Effector memory CD8-positive, alpha-beta T cell (primary cell): ENCODE measurements at places on chromosomes 4 and X.

DNA sequence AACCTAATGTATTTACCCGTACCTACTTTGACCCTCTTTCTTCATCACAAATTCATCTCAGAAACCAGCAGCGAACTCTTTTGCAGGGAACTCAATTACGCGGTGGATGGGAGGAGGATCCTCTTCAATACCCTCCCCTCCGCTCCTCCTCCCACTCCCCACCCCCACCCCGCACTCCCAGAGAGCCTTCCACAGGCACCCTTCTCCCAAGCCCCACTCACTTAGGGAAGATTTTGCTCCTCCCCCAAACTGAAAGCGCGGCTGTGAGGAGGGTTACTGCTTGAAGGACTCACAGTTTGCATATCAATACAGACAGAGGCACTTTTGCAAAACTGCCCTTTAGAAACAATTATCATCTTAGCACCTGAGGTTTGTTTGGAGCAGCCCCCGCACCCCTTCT is 960 bp upstream of the IL1RAPL1 start:
- no peak for DNase-seq

DNA sequence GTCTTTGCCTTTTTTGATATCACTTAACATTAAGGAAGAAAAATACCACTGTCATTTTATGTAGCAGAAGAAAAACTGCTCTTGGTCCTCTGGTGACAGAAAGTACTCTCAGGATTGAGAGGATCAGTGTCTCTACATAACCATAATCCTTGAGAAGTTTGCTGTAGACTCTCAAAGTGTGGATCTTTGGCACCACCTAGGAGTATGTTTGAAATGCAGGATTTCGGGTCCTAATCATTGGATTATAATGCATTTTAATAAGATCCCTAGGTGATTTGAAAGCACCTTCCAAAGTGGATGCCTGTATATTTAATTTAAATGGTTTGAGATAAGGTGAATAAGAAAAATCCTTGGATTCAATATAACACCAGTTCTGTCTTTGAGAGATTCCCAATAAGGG is 23.2 kb downstream of the MOB1B start:
- no peak for DNase-seq

DNA sequence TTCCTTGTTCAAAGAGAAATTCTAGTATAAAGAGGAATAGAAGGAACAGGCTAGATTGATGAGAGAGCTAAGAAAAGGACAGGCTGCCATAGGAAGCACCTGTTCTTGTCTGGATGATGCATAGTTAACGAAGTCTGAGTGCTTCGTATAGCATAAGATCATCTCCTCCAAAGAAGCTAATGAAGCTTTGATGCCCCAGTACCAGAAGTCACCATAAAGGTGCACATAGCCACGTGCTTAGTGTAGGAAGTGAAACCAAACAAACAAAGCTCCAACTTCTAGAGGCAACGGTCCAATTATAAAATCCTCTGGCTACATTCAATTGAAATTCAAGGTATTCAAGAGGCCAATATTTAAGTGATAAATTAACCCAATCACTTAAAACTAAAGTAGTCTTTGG is 31.0 kb downstream of the AFAP1 start:
- DNase-seq: no peak

DNA sequence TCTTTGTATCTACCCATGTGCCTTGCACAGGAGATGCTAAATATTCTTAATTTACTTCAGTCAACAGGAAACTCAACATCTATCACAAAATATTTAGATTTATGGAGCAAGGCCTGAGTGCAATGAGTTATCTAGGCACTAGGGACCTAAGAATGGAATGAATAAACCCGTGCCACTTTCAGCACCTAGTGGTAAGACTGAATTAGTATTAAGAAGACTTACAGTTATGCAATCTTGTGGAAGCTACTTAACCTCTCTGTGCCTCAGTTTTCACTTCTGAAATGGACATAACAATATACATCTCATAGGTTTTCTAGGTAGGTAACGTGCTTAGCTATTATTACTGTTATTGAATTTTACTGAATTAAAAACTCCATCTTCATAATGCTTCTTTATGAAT is 144.6 kb upstream of the MAP3K15 start:
- DNase-seq: no peak

DNA sequence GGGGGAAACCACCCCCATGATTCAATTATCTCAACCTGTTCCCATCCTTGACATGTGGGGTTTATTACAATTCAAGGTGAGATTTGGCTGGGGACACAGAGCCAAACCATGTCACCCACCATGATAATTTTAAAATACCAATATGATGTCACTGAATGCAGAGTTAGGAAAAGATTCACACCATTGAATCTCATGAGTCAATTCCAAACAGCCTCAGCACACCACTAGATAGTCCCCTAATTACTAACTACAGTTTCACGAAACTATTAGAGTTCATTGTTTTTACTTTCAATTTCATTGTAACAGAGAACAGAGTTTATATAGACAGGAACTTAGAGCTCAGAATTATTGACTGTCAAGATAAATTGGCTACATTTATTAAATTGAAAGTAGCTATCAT is 410.2 kb downstream of the FAM47A start:
- DNase-seq: no peak

DNA sequence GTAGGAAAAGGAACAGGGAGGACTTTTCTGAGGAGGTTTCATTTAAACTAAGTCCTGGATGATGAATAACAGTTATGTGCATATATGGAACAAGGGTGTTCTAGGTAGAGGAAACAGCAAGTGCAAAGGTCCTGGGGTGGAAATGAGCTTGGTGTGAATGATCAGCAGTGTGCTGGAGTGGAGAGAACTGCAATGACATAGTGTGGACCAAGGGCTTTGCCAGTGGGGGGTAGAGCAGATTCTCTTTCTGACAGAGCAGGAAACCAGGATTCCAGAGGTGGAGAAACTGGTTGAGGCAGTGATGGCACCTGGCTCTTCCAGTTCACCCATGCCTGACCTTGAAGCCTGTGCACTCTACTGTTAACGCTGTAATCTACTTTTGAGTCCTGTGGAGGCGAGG is 1.7 kb downstream of the PPP1R3F start:
- DNase-seq: no peak

- DNase-seq: no peak
Observed at GRCh38 chr4:86652332-86652932, 58.3 kb downstream of the PTPN13 start.

GRCh38 chrX:66200855-66201795 is 37.1 kb downstream of the HEPH start:
- no peak for DNase-seq

DNA sequence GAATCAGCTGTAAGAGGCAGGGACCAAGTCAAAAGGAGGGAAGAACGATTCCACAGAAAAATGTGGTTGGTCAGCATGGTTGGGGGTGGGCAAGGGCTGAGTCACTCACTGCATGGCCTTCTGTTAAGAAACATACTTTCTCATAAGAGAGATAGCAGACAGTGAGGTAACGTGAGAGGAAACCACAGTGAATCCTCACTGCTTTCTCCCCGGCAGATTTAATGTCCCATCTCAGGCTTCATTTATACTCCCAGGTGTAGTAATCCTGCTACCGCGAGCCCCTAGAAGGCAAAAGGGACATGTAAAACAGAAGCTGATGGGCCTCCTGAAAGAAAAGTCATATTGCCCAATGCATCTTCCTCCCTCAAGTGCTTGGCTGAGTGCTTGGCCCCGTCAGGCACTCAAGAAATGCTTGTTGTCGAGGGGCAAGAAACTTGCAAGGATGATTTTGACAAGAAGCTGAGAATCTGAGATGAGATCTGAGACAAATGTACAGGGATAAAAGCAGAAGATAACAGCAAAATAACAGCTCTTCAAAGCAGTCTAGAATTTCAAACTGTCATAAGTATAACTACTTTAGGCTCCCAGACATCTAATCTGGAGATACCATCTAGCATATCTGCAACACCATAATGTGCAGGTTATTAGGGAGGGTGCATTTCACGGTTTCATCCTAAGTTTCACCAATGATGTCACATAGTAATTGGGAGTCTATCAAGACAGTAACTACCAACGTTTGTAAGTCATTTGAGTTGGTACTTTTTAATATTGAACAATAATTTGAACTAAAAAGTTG is 40.2 kb downstream of the SH3KBP1 start:
- DNase-seq: no peak

GRCh38 chr4:19178835-19179234 is 1072.9 kb upstream of the SLIT2 start:
- no peak for DNase-seq

DNA sequence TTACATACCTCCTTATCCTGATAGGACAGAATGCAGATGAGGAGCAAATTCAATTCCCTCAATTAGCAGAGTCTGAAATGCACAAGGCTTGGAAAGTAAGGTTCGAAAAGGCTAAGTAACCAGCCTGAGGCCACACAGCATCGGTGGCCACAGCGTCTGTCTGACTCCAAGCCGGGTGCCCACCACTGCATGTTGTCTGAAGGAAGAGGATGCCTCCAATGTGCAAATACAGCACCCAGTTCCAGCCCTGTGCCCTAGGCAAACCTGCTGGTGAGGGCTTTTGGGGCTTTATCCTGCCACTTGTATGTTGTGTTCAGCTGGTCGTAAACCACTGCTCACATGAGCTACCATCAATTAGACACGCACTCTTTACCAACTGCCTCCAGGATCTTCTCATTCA is 48.6 kb upstream of the PPP2R2C start:
- no peak for DNase-seq

DNA sequence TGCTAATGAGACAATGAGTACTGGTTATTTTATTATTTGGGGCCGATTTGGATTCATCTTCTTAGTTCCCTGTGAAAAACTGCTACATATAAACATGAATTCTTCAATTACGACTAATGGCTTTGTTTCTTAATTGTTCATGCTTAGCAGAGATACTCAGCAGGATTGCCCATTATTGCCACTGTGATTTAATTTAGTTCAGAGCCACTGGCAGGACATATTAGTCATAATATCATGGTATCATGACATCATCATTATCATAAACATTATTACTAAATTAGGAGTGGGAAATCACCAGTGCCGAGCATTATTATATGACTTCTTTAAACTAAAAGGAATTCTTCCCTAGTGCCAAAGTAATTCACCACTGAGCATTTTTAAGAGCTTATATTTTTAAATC is 201.4 kb downstream of the SPOCK3 start:
- DNase-seq: no peak

- no peak for DNase-seq
Observed at GRCh38 chr4:176444741-176445140, 125.0 kb downstream of the SPCS3 start.

GRCh38 chrX:37686996-37687395 is 1.4 kb downstream of the XK start:
- DNase-seq: no peak

DNA sequence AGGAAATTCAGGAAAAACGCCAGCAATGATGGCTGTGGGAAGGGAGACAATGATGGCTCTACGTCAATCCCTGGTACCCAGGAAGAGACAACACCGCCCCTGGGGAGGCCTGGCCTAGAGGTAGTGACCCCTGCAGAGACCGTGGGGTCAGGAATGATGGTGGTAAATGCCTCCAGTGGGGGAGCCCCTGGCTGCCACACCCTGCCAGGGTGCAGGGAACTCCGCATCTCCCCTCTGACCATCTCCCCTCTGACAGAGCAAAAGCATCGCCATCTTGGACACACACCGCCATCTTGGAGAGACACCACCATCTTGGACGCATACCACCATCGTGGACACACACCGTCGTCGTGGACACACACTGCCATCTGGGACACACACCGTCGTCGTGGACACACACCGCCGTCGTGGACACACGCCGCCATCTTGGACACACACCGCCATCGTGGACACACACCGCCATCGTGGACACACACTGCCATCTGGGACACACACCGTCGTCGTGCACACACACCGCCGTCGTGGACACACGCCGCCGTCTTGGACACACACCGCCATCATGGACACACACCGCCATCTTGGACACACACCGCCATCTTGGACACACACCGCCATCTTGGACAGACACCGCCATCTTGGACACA is 9.9 kb downstream of the ASMTL start:
- DNase-seq: no peak

GRCh38 chr4:48906206-48907173 is at the start of gene OCIAD2:
Gene OCIAD2 (minus strand): TSS chr4:48906774. CDS start chr4:48904549, 2,225 bp downstream.
- peak; percentile 77 for DNase-seq

DNA sequence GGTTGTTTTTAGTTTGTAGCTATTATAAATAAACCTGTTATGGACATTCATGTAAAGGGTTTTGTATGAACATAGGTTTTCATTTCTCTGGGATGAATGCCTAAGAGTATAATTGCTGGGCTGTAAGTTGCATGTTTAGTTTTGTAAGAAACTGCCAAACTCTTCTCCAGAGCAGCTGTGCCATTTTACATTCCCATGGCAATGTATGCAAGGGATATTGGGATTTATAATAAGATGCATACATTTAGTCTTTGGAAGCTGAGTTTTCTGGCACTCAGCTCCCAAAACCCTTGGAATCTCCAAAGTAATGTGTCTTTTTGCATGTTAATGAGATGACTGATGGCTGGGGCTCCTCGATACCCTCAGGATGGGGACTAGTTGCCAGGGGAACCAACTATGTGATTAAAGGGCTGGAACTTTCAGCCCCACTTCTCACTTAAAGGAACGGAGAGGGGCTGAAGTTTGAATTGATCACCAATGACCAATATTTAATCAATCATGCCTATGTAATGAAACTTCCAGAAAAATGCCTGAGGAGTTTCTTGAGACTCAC is 44.0 kb downstream of the SERTM2 start:
- no peak for DNase-seq

DNA sequence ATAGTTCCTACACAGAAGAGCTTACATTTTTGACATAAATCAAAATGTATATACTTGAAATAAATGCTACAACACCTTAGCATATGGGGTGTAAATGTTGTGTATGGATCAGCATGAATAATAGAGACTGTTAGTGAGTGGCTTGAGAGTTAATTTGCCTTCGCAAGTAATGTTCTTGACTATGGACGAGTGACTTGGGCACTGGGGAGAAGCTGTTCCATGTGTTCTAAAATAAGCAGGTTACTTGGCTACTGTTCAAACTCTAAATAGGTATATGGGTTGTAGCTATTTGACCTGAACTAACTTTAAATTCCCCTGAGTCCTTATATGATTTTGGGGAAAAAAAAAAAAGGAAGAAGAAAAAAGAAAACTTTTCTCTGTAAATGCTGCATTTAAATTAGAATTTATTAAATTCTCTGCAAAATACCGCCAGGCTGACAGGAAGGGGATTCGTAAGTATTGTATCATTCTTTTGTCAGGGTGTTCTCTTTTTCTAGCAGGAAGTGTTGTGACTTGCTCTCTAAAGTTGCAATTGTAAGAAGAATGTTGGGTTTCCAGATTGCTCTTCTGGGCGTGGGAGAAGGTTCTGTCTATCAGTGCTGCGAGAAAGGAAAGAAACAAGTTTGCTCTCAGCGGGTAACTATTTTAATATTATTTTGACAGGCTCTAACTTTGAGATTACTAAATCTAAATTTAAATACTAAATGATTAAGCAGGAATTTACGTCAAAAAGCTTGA is 32.2 kb downstream of the PLS3 start:
- DNase-seq: no peak

DNA sequence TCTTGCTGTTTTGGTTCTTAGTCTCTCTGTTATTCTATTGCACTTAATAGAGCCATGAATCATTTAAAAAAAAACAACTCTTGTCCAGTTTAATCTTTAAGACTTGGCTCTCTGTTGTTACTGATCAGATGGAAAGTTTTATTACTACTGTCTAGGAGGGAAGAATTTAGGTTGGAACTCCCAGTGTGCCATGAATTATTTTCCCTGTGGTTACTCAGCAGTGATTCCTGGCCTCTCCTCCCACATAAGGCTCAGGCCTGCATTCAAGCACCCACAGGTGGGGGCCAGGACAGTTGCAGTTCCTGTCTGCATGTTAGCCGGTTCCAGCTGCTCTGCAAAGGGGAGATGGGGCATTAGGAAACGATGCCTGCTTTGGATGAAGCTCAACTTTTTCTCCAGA is 29.8 kb upstream of the ESX1 start:
- DNase-seq: no peak

- no peak for DNase-seq
Observed at GRCh38 chr4:37675587-37676290, 10.4 kb downstream of the RELL1 start.
